CD4-positive, alpha-beta T cell (primary cell): ENCODE measurements at places on chromosomes 4 and X.

DNA sequence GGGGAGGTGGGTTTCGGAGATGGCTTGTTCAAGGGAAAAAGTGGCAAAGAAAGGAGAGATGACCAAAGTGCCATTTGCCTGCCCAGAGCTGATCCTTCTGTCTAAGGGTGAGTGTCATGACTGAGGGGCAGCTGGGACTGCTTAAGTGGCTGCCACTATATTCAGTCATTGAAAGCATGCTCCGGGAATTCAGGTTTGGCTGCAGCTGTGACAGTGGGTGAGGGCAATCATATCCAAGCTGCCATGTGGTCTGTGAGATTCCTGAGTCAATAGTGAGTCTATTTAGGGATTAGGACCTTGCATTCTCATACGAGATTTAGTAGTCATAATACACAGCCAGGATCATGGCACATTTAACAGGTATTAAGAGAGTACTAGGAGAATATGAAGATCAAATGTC lies 138.8 kb upstream of the BANK1 start:
- DNase-seq, result no peak

GRCh38 chr4:30719454-30720020 lies 632 bp upstream of the PCDH7 start:
- no peak for DNase-seq

DNA sequence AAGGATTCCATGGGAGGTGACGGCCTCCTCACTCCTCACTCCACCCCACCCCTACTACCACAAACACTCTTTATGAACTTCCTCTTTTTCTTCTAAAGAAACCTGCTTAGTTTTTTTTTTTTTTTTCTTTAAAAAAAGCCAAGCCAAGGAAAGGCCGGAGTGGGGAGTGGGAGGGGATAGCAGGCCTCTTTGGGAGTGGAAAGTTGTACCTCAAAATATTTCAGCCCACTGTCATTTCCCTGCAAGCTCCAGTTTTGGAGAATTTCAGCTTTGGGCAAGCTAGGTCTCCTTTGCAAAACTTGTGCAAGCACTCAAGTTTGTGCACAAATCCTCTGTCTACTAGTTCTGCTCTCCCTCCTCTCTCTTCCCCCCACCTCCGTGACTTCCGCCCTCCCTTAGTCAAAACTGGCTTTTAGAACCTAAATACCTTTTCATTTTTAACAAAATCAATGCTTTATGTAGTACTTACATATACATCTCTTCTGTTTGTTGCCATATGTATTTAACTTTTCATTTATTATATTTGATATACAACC lies 512 bp upstream of the ANTXR2 start:
- DNase-seq, result no peak

- DNase-seq, result no peak
Observed at GRCh38 chr4:122882857-122883735, 39.3 kb downstream of the NUDT6 start.

DNA sequence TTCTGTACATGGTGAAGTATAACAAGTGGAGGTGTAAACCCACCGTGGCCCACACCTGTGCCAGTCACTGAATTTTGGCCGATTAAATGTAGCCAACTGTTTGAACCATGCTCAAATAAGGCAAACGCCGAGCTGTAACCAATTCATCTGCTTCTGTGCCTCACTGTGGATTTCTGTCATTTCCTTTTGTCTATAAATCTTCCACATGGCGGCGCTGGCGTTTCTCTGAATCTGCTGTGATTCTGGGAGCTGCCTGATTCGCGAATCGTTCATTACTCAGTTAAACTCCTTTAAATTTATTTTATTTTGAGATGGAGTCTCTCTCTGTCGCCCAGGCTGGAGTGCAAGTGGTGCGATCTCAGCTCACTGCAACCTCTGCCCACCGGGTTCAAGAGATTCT lies 19.2 kb downstream of the SUPT20HL2 start:
- no peak for DNase-seq

DNA sequence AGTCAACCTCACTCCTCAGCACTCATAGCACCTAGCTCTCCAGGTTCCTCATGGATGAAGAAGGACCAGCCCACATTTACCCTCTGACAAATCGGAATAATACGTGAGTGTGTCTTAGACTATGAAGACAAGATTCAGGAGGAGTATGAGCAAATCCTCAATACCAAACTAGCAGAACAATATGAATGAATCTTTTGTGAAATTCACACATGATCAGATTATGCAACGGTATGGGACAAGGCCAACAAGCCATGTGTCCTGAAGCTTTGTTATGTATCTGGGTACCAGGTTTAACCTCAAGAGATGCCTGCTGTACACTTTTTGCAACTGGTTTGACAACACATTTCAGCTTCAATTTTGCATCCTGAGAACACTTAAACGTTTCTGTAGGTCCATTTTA lies 300.1 kb downstream of the OPHN1 start:
- no peak for DNase-seq

DNA sequence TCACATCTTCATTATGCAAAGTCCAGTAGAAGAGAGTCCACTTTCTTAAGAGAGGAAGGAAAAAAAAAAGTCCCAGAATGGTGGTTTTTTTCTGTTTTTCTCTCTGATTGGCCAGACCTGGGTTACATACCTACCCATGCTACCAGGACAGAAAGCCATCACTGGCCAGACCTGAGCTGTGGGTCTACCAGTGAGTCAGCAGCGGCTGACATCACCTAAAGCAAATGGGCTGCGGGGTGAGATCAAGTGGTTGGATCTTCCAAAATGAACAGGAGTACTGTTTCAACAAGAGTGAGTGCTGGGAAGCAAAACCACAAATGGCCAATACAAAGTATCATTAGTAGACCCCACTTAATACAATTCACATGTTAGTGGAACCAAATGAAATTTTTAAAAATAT lies 1.6 kb upstream of the NDST3 start:
- no peak for DNase-seq

DNA sequence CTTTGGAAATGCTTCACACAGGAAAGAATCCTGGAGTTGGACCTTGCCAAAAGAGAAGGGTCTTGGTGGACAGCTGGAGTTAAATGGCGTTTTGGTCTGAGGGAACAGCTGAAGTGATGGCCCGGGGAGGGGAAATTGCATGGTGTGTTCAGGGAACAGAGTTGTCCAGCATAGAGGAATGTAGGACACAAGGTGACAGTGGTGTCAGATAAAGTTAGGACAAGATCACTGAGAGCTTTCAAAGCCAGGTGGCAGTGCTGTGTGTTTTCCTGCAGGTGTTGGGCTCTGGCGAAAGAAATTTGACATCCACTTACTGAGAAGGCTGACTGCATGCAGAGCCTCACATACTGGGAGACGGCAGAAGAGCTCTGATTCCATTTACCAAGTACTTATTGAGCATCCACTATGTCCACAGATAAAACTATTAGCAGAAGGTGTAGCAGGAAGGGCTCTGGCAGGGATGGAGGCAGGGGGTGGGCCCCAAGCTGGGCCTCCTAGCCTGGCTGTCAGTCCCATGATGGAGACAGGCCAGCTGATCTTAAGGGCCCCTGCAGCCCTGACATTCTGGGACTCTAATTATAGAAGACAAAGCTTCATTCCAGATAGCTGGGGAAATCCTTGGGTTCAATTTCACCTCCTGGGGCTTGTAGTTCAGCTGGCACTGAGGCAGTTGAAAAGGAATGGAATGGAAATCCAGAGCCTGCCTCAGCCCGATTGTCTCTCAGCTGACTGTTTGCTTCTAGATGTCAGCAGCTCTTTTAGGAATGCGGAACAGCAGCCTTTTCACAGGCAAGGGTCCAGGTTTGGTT lies 150.2 kb upstream of the MAMLD1 start:
- no peak for DNase-seq

DNA sequence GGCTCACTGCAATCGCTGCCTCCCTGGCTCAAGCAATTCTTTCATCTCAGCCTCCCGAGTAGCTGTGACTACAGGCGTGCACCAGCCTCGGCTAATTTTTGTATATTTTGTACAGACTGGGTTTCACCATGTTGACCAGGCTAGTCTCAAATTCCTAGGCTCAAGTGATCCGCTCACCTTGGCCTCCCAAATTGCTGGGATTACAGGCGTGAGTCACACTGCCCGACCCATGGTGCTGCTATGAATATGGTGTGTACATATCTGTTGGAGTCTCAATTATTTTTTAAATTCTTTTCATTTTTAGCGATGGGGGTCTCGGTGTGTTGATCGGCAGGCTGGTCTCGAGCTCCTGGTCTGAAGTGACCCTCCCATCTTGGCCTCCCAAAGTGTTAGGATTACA lies 78.0 kb upstream of the PRKX start:
- no peak for DNase-seq
